ENCODE measurements at places on chromosomes 1 and 21. TPM values are rescaled to one million over a fixed set of nuclear protein-coding genes. Genes with fewer than 3 reads are reported as not detected.

DNA sequence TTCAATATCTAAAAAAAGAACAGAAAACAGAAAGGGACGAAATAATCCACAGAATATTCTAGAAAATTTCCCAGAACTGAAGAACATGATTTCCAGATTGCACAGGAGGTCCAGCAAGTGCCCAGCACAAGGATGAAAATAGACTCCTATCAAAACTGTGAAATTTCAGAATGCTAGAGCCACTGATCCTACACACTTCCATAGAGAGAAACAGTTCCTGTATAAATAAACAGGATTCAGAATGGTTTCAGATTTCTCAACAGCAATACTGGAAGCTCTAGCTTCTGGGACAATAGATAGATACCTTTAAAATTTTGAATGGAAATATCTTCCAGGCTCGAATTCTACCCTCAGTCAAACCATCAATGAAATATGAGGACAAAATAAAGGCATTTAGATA, 4.6 kb downstream of the TARBP1 start:
- no peak for DNase-seq

GRCh38 chr1:205313563-205314308, 7.8 kb downstream of the NUAK2 start:
- peak; percentile 83 for DNase-seq

GRCh38 chr1:2189459-2190425, 4.8 kb downstream of the FAAP20 start:
- peak; percentile 96 for DNase-seq

GRCh38 chr1:66559517-66559916, 25.6 kb downstream of the SGIP1 start:
- DNase-seq: no peak

The LCE1B gene
- not detected for total RNA-seq

DNA sequence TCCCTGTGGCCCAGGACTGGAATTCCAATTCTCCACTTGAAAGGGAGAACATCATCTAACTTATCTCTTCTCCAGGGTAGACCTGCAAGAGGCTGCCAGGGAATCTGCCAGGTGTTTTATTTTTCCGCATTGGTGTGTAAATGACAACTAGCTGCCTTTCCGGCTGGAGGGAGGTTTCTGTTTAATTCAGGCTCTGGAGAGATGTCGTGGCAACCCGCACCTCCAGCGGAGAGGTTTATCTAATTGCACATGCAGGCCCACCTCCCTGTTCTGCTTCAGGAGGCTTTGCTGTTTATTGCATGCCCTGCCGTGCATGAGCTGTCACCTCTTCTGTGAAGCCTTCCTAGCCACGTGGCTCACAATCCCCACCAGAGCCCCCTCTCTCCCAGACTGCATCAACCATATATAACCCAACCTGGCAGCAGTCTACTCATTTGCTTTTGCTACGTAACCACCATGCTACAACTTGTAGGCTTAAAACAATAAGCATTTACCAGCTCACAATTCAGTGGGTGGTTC, 151.6 kb downstream of the C1orf94 start:
- DNase-seq: no peak

GRCh38 chr1:53274026-53274425, 35.7 kb upstream of the MAGOH start:
- DNase-seq: no peak

GRCh38 chr1:28860332-28861073, 48.5 kb downstream of the OPRD1 start:
- no peak for DNase-seq

The KRTAP11-1 gene
- not detected for total RNA-seq

DNA sequence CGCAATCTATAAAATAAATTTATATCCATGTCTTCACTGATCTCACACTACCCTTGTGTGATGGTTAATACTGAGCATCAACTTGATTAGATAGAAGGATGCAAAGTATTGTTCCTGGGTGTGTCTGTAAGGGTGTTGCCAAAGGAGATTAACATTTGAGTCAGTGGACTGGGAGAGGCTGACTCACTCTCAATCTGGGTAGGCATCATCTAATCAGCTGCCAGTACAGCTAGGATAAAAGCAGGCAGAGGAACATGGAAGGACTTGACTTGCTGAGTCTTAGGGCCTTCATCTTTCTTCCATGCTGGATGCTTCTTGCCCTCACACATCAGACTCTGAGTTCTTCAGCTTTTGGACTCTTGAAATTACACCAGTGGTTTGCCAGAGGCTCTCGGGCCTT, 615.4 kb downstream of the AGBL4 start:
- no peak for DNase-seq

GRCh38 chr1:71046891-71047634, 553 bp downstream of the PTGER3 start:
- DNase-seq: no peak

GRCh38 chr1:55690366-55690765, 475.2 kb upstream of the USP24 start:
- DNase-seq: no peak

GRCh38 chr21:28636752-28637691, 355.7 kb downstream of the LTN1 start:
- DNase-seq: no peak

- peak; percentile 34 for DNase-seq
These were observed at the start of gene CSF3R for GRCh38 chr1:36482724-36483388. Gene CSF3R (minus strand): TSS chr1:36482913. CDS start chr1:36479496, 3,417 bp downstream.

The ABCD3 gene
- 80.7 TPM for total RNA-seq

The PLA2G2F gene
- total RNA-seq: not detected

GRCh38 chr1:41626146-41626545, 141.7 kb upstream of the EDN2 start:
- DNase-seq: no peak

The LCE6A gene
- total RNA-seq: not detected

GRCh38 chr1:21495225-21495820, 13.9 kb upstream of the ALPL start:
- DNase-seq: no peak

DNA sequence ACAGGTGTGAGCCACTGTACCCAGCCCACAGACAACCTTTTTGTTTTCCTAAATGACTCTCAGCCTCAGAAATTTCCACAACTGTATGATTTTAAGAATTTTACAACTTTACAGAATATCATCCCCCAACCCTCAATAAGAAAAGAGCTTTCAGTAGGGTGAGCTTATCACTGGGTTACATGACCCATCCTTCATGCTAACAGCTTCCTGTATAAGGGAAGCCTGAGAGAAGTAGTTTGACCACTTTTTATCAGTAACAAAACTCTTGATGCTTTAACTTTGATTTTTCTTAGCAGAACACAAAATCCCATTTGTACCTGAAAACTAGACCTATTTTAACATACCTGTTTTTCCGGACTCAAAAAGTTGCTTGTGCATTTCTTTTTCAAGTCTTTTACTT, 9.7 kb upstream of the MYBPHL start:
- peak; percentile 41 for DNase-seq

GRCh38 chr1:218880484-218881060, 293.1 kb upstream of the LYPLAL1 start:
- no peak for DNase-seq

The GNAT2 gene
- not detected for total RNA-seq

The VPS26C gene
- 61.1 TPM for total RNA-seq

The FNDC10 gene
- total RNA-seq: 0.40 TPM

DNA sequence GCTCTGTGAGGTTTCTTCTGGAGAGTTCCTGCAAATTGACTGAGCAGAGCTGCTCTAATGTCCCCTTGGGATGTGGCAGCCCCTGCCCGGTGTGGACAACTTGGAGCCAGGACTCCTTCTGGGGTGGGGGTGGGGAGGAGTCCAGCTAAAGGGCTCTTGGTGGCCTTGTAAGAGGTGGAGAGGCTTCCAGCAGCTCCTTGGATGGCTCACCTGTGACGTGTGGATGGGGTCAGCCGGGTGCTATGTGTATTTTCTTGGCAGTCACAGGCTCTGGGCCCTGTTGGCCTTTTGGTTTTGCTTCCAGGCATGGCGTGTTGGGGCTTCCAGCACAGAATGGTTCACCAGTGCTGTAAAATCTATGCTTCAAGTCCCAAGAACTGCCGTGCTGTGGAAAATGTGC, 38.2 kb downstream of the TRAPPC10 start:
- DNase-seq: no peak

DNA sequence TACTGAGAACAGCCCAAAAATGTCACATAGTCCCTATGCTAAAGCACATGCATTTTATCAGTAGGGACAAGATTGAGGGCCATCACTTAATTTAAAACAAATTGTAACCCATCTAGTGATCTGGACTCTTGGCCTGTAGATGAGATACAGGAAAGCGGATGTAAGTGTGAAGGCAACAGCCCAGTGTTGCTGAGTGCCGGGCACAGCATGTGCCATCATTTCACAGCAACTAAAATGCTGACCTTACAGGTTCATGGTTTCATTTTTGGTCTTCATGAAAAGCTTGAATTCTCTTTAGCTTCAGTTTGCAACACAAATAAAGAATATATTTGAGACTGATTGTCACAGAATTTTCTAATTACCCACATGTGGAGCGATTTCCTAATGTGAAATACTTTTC, 5.8 kb downstream of the COG2 start:
- DNase-seq: no peak

The TCHHL1 gene
- not detected for total RNA-seq

DNA sequence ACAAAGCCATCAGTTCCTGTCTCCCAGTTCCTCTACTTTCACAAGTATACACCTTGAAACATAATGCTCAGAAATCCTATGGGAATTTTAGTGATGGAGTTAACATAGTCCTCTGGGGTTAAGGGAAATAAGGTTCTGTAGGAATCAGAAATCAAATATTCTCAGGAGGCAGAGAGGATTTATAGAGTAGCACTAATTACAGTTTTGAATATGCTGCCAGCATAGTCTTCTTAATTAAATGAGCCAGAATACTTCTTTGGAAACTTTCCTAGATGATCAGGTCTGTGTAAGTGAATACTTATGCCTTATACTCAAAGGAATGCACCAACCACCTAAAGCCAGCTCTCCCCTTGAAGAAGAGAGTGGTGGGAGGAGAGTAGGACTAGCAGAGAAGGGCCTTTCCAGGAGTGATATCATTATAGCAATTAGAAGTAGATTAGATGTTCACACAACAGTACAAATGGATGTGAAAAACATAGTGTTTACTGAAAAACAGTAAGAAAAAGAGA, 31.4 kb upstream of the DIRAS3 start:
- DNase-seq: no peak

Data from lung (tissue), 17 donors.